ENCODE measurements at places on chromosomes 2 and 18.

- DNase-seq, result no peak
These were observed 97.2 kb upstream of the SCN7A start for GRCh38 chr2:166591226-166591625.

- no peak for DNase-seq
These were observed 2.9 kb upstream of the SNRNP200 start for GRCh38 chr2:96308248-96308647.

DNA sequence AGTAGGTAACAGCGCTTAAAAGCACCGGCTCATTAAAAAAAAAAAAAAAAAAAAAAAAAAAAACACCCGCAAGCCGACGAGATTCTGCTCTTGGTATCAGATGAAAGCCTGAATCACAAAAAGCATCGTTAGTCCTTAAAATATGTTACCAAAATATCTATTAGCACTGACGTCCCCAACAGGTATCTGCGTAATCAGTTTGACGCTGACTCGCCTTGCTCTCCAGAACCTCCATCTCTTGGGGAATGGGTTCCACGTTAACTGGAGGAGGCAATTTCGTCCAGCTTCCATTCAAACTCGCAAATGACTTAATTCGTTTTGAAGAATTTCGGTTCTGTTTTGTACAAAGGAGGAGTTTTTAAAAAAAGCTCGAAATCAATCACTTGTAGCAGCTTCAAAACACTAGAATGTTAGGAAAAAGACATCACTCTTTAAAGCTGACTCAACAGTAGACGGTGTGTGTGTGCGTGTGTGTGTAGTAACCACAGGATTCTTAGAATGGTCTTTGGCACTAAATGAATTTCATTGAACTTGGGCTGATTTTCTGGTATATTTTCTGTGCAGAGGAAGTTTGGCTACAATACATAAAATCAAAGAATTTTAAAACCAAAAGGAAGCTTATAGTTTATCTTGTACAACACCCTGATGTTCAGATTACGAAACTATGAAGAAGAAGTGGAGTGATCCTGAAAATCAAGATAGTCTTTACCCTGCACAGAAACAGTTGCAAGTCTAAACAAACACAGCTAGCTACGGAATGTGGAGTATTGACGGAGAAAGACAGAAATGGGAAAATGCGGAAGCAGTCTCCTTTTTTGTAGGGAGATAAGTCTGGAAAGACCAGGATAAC is 1.1 kb upstream of the PGAP1 start:
- peak; percentile 82 for DNase-seq

- DNase-seq, result no peak
These were observed 125.8 kb downstream of the TRABD2A start for GRCh38 chr2:84755096-84755495.

GRCh38 chr18:39788383-39788782 is 2166.7 kb upstream of the PIK3C3 start:
- DNase-seq, result peak; percentile 15

- no peak for DNase-seq
These were observed 1757.9 kb upstream of the LRRTM1 start for GRCh38 chr2:82062463-82062862.
